ENCODE measurements at places on chromosomes 13 and 19.

DNA sequence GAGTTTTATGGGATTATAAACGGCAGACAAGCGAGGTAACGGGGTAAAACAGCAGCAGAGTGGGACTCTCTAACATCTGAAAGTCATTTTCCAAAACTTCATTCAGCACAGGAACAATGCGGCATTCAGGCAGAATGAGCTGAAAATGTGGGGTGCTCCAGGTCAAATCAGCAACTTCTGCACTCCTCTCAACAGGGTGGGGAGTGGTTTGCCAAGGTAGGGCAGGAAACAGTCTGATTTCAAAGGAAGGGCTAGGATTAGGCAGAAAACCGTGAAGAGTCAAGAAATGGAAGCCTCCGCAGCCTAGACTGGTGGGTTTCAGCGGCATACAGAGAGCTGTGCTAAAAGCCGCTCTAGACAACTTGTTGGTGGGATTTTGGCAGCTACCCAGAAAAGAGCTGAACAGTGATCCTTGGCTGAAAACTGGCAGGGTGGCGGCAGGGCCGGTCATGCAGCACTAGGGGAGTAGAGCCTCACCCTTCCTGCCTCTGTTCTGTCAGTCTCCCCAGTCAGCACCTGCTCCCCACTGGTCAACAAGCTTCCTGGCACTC is 154.2 kb upstream of the KLF12 start:
- DNase-seq = no peak

DNA sequence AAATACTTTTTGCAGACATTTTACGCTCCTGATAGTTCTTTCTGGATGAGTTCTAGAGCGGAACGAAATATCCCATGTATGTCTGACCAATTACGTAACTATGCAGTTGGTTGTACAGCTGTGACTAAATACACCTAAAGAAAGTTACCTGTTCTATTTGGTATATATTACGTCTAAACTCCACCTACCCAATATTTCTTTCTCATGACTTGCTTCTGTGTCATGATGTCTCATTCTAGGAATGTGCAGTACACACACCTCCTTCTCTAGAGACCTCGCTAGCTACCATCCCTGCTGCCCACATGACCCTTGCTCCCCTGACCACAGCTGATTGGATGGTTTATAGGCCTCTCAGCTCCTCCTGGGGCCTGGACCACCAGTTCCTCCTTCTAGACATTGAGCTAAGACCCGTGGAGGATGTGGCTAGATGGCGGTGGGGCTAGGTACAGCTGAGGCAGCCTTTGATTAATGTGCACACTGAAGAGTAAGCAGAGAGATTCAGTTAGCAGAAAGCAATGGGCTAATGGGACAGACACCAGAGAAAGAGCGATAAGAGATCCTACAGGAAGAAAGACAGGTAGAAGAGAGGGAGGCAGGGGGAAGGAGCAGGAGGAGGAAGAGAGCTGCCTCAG is 422.1 kb downstream of the COG6 start:
- no peak for DNase-seq

- DNase-seq = no peak
Measured at GRCh38 chr19:48678201-48678600, 5.4 kb upstream of the NTN5 start.

DNA sequence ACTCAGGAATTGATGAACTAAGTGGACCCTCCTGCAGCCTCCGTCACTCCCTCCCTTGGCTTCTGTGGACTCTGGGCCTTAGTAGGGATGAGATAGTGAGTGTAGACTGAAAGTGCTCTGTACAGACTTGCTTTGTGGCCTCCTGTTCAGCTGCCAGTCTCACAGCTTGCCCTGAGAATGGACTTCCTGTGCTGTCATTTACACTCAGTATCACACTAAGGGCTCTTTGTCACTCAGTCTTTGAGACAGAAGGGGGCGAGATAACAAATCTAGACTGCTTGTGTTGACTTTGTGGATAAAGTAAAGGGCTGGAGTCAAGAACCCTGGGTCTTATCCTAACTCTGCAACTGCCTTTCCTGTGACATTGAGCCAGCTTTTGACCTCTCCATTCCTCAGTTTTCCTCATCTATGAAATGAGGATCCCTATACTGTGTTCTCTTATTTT is 21.0 kb upstream of the SPRY2 start:
- DNase-seq = no peak

DNA sequence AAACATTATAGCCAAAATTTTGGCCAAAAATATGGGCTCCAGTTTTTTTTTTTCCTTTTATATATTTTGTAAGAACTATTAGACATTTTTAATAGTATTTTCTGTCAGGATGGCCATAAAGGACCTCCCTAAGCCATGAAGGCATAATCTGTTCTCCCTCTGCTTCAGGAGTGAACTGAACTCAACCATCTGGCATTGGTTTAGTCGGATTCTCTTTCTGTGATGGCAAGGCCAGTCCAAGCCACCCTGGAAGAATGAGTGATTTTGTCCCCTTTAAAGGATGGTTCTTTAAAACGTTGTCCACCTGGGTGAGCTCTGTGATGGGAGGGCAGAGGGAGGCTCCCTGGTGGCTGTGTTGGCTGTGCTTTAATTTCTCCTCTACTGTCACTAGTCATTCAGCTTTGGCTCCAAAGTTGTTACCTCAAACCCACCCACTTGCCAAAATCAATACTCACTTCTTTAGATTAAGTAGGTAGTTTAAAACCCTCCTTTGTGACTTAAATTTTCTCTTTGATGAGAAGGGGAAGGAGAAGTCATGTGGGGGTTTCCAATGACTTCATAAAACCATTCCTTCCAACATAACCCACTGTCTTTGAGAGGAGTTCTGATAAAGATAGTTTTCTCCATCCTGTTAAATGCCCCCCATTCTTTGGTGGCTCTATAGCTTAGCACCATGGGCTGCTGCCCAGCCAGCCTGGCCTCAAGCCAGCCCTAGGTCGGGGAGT is 4.4 kb downstream of the TNFRSF19 start:
- DNase-seq = no peak

DNA sequence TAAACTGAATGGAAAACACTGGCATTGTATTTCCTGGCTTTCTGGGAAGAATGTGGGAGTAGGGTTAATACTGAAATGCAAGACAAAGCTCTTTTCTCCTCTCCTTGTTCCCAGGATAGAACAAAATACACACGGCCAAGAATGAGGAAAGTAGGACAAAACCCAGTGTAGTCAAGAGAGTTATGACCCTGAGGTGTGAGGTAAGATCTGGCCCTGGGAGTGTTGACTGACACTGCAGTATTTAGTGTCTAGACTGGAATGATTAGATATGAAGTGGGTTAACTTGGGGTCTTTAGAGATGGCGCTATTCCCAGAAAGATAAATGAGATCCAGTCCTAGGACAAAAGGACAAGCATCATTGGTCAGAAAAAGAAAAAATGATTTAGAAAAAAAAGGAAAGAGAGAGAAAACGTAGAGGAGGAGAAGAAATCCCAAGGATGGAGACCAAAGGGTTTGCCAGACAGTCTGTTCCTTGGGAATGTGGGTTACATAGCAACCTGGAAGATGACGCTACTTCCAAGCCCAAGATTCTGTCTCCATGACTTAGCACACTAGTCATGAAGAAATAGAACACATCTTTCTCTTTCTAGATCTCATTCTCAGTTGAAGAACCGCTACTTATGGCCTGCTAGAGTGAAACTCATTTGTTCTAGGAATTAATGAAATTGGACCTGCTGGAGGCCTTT is 543.6 kb upstream of the GPC6 start:
- DNase-seq = no peak

GRCh38 chr19:44745341-44745831 is 3.1 kb upstream of the BCL3 start:
- peak; percentile 84 for DNase-seq

DNA sequence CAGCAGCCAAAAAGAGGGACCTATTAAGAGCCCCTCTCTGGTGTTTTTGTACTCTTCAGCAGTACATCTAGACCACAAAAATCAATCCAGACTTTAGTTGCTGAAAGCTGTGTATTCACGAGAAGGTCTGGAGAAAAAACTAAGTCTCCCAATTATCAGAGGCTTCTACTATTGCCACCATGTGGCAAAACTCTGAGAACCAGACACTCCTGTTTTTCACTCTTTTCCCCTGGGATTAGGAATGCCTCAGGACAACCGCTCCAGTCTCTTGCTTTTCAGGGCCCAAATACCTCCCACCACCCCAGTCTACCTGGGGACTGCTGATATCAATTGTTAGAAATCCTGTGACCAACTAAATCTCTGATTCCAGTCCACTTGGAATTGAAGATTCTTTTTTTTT is 30.1 kb upstream of the OBI1 start:
- DNase-seq = no peak

DNA sequence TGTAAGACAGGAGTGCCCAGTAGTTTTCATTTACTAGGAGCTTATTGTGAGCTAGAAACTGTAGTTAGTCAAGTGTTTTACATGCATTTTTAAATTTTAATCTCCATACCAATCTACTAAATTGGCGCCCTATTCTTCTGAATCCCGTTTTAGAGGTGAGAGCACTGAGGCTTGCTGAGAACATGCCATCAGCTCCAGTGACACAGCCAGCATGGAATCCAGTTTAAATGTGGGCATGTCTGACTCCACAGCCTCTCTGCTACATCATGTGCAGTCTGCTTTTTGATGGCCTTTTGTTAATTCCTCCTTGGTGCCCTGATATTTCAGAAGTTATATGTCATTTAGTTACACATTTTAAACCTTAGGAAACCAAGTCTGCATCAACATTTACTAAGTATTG is 325.4 kb downstream of the DLEU7 start:
- DNase-seq = no peak

GRCh38 chr13:43522788-43523187 is 264.0 kb downstream of the ENOX1 start:
- DNase-seq = peak; percentile 78

Data from fibroblast of skin of back (primary cell).